Fibroblast of skin of right biceps (primary cell): ENCODE measurements at places on chromosomes 1 and 21.

GRCh38 chr1:44413740-44414139 lies 8.7 kb downstream of the RNF220 start:
- DNase-seq: no peak

DNA sequence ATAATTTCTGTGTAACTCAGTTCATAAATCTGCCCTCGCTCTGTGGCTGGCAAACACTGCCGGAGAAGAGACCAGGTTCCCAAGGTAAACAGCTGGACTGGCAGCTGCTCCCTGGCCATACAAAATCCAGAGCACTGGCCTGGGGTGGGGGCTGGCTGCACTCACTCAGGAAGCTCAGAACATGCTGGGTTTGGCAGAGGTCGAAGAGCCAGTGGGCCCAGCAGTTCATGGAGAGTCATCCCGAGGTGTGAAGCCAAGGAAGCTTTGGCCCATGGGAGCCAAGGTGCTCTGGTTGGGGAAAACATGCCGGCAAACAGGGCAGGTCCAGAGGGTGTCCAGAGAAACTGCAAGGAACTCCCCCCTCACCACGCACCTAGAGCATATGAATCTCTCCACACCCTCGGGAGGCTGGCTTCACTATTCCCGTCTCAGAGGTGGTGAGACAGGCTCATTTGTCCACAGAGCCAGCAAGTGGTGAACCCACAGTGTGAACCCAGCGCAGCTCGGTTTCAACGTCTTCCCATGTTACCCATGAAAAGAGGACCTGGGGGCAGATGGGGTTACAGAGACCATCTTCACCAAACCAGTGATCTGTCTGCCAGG lies 102.4 kb downstream of the DMRTB1 start:
- no peak for DNase-seq

DNA sequence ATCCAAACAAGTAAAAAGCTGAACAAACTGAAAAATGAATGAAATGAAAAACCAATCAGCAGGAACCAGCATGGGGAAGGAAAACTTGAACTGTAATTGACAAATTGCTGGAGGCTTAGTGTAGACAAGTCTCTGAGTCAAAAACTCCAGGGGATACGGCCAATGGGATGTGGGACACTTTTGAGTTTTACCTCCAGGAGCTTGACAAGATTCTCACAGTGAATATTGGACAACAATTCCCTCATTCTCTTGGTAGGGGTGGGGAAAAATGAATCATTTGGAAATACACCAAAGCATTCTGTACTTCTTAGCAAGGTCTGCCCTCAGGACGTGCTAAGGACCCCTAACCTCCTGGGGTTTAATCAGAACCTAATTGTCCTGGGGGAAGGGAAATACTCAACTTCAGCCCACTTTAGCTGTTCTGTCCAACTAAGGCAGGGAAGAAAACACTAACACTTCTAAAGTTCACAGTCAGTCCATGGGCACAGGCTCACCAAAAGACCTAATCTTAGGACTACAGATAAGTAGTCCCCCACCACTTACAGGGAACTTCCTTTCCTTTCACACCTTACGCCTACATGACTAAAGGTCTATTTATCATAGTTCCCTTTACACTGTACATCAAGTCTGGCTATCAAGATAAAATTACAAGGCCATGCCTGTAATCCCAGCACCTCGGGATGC lies 60.7 kb upstream of the CDC42BPA start:
- peak; percentile 57 for DNase-seq

GRCh38 chr1:184035719-184036516 lies 1.6 kb downstream of the COLGALT2 start:
- DNase-seq: no peak

GRCh38 chr21:24118738-24119459 lies 1488.4 kb downstream of the MRPL39 start:
- DNase-seq: peak; percentile 83

DNA sequence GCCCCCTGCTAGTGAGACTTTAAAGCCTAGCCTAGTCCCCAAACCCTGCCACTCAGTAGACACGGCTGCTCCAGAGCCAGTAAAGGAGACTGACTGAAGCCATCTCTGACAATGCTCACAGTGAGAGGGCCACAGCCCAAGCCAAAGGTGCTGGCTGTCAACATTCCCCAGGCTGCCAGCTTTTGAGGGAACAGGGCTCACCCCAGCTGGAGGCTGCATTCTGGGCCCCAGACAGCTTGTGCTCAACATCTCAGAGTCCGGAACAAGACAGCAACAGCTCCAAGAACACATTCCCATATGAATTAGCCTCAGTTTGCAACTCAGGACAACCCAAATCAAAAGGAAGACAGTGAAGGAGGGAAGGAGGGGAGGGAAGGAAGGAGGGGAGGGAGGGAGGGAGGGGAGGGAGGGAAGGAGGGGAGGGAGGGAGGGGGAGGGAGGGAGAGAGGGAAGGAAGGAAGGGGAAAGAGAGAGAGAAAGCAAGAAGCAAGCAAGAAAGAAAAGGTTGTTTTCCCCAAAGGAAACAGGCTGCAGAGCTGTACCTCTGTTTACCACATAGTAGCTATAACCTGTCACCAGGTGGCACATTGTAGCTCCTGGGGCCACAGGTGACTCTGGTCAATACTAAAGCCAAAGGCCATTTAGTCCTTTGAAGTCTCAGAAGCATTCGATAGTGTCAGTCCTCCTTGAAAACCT lies 5.4 kb downstream of the ARTN start:
- DNase-seq: no peak
